Activated CD4-positive, alpha-beta T cell treated with anti-CD3 and anti-CD28 coated beads, Interleukin-2, amount 50 U/mL, for 4 hours (primary cell): ENCODE measurements at places on chromosomes 11 and 22.

DNA sequence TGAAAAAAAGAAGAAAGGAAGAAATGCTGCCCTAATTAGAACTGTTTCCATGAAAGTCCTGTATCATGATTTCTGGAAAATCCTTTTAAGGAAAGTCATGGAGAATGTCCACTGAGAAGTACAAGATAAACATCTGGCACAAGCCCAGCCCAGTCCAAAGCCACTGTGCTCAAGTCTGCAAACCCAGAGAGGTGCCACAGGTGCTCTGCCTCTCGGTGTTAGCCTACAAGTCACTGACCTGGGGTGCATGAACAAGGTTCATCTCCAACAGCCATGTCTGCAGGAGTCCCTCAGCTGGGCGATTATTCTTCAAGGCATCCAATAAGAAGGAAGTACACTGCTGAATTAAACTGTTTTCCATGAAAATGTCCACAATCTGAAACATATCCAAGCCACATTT is 51.1 kb upstream of the SLC25A1 start:
- DNase-seq: no peak

DNA sequence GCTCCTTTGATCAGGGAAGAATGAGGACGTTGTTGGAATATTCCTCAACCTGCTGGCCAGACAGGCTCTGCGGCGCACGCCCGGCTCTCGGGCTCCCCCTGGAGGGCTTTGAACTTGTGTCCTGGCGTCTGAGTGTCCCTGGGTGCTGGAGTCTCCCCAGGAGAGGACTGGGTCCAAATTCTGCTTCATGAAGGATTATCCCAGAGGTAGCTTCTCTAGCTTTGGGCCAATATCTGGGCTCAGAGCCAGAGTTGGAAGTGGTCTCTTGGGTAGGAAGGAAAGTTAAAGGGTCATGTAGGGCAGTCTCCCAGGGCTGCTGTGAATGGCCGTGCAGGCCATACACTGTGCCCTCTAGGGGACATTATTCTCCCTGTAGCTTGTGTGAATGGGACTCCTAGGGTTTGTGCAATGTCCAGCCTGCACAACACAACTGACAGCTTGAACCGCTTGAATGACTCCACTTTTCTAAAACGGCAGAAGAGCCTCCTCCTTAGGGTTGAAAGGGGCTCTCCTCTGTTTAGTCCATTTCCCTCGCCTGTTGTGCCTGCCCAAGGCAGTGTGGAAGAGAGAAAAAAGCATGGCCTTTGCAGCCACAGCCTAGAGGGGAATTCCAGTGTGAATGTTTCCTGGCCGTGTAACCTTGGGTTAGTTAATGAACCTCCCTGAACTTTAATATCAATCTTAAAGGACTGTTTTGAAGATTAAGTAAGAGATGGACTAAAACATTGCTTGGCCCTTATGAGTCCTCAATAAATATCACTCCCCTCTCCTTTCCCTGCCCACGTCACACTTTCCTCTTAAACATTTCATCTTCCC is 111.2 kb upstream of the THY1 start:
- DNase-seq: peak; percentile 27

DNA sequence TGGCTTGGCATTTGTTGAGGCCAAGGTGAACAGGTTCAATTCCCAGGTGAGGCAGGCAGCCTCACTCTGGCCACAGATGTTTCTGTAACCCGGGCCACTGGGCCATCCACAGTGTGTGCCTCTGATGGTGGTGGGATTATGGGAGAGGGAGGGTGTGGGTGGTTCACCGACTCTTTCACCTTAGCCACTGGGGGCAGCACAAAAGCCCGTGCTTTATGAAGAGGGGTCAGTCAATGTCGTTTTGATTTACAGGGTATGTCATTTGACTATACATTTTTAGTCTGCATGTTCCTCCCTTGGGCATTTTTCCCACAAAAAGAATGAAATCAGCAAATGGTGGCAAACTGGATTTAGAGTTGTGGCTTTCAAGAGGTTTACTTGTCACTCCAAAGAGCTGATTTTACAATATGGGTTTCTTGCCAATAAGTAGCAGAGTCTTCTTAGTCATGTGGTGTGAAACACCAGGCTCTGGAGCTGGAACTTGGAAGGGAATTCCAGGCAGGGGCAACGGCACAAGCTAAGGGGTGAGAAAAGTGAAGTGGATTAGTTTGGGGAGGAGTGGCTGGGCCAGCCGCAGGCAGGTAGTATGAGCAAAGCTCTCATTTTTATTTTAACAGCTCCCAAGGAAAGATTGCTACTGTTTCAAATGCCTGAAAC is 217.8 kb upstream of the ZBED5 start:
- no peak for DNase-seq

DNA sequence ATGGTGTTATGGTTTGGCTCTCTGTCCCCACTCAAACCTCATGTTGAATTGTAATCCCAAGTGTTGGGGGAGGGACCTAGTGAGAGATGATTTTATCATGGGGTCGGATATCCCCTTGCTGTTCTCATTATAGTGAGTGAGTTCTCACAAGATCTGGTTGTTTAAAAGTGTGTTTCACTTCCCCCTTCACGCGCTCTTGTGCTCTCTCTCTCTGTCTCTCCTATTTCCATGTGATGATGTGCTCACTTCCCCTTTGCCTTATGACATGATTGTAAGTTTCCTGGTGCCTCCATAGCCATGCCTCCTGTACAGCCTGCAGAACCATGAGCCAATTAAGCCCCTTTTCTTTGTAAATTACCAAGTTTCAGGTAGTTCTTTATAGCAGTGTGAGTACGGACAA is 765.1 kb downstream of the KCNA4 start:
- DNase-seq: no peak

DNA sequence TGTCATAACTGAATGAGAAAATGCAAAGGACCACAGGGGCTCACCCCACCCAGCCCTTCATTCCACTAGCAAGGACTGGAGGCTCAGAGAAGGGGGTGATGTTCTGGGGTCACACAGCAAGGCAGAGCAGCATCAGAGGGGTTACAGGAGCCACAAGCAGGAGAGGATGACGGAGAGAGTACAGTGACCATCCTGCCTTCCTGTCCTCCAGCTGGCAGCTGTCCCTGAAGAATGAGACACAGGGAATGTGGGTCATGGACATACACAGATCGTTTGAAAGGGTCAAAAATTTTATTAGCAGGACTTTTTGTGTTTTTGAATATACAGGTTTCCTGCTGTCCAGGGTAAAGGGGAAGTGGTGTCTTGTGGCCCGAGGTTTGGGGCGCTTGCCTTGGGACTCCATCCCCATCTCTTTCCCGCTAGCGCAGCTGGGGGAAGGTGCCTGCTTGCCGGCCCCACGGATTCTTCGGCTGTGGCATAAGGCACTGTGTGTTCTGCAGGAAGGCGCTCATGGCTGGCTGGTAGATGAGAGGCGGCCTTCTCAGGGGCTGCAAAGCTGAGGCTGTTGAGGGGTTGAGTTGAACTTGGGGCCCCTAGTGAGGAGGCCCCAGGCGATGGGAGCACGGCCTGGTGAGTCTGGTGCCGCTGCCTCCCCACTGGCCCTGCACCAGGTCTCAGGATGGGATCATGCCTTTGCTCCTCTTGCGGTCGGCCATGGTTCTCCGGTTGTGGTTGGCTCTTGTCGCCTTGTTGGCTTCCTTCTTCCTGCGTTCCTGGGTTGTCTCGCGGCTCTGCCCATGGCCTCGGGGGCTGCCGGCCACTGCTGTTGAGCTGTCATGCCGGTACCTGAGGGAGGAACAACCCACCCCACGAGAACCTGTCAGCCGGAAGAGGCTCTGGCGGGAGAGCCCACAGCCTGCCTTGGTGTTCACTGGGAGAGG is 21.4 kb downstream of the UQCR10 start:
- DNase-seq: no peak

DNA sequence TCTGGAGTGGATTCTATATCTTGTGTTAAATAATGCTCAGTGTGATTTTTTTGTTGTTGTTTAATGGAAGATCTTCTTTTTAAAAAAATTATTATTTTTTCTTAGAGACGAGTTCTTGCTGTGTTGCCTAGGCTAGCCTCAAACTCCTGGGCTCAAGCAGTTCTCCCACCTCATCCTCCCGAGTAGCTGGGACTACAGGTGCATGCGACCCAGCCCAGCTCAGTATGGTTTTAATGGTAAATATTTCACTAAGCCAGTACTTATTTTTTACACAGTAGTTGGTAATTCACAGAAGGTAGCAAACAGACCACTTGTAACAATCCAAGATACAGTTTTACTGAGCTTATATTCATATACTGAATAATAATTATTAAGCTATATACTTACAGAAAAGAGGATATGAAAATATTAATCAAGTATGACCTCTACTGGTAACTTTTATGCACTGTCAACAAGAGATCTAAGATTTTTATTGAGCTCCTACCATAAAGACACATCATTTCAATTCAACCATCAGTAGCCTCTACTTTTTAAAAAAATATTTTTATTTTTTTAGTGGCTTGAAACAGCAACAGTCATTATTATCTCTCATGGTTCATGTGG is 6.1 kb upstream of the CD59 start:
- no peak for DNase-seq

DNA sequence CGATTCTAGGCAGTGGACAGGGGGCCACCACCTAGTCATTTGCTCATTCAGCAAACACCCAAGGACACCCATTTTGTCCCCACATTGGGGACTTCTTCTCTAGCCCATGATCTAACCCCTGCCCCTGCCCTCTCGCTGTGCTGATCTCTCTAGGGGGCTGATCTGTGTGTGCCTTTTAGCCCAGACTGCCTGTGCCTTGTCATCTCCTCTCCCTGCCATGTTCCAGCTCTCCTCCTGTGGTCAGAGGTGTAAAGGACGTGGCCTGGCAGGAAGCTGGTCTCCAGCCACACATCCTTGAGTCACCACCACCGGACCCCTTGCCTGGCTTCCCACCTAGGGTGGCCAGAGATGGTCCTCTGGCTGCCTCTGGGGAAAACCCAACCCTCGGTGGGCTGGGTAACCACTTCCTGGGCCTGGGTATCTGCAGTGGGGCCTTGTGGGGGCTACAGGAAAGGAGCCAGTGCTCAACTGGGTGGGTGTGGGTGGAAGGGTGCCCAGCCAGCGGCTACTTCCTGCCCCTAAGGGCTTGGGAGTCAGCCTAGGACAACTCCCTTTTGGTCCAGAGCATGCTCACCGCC is 1.3 kb downstream of the CTSW start:
- DNase-seq: no peak

- DNase-seq: no peak
Observed at GRCh38 chr11:105132716-105133511, 6.7 kb downstream of the CARD18 start.

DNA sequence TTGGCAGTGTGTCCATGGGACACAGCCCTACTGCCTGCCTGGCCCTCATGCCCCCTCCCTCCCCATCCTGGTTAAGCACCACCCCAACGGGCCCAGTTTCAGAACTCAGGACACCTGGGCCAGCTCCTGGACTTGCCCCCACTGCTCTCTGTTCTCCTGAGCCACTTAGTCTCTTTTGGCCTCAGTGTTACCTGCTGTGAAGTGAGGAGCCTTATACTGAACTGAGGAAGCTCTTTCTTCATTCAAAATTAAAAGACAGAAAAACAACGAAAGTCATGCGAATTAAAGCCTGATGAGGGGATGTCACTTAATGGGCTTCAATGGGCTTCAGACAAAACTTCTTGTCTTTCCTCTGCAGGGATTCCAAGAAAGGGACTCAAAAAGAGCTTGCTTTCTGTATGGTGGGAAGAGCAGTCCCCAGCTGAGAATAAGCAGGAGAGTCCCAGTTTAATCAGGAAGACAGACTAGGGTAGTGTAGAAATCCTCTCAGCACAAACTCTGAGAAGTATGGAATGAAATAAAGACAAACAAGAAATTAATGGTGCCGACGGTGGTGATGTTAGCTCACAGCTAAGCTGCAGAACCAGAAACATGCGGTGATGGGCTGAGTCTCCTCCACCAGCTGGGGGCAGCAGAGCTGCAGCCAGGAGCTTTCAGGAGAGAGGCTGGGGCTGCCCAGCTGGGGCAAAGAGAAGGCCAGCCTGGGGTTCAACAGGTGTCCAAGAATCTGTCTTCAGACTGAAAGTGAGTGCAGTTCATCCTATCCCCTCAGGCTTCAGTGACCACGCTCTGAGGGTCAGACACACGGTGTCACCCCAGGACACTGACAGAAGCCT is 101.0 kb downstream of the GGTLC2 start:
- DNase-seq: peak; percentile 13

DNA sequence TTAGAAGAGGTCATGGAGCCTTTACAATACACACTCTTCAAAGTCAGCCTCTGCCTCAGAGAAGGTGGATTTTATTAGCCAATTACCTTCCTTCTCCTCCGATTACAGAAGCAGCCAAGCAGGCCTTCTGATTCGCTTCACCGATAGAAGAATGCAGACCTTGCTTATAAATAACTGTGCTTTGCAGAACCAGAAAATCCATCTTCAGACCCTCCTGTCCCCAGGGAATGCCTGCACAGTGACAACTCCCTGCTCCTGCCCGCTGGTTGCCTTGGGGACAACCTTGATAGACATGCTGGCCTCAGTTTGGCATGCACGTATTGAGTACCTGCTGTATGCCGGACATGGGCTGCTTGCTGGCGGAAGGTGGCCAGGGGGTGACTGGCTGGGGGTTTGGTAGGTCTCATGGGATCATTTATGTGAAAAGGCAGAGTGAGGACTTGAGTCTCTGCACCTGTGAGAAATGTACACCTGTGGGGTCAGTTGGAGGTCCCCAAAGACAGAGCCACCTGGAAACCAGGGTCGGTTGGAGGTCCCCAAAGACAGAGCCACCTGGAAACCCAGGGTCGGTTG is 1238.7 kb downstream of the BRD1 start:
- DNase-seq: no peak

- DNase-seq: peak; percentile 76
Observed at GRCh38 chr11:66080055-66080817, 10.2 kb downstream of the PACS1 start.
